KBM-7 (cell line): ENCODE measurements at places on chromosomes 3 and 15.

GRCh38 chr15:79540551-79540950, 108.4 kb downstream of the MINAR1 start:
- DNase-seq: peak; percentile 53

DNA sequence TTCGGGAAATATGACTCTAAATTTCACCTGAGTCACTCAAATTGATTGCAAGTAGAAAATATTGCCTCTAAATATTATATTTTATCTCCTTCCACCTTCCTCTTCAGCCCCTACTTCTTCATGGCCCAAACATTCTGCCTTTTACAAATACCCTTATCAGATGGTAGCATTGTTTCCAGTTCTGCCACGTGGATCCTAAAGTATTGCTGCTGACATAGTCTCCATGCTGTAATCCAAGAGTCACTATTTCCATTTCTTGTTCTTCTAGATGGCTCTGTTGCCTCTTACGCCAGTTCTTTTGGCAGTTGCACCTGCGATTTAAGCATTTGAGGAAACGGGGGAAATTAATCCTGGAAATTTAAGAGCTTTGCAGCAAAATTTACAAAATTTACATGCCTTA, 13.6 kb downstream of the LMOD3 start:
- DNase-seq: peak; percentile 23

DNA sequence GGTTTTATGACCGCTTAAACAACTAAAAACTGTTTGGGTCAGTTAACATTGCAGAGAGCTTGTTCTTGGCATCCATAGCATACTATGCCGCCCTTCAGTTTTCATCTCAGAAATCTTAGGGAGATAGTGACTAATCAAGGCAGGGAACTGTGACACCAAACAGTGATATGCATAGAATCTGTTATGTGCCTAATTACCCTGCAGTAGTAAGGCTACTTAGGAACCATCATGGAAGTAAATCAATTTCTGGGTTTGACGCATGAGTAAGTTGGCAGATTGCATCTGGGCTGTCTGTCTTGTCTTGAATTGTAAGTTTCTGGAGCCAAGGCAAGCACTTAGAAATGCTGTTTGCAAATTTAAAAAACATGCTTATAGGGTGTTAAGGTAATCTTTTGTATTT, 22.5 kb downstream of the KCTD6 start:
- no peak for DNase-seq

- DNase-seq: no peak
Measured at GRCh38 chr15:87614704-87615103, 641.8 kb downstream of the NTRK3 start.

DNA sequence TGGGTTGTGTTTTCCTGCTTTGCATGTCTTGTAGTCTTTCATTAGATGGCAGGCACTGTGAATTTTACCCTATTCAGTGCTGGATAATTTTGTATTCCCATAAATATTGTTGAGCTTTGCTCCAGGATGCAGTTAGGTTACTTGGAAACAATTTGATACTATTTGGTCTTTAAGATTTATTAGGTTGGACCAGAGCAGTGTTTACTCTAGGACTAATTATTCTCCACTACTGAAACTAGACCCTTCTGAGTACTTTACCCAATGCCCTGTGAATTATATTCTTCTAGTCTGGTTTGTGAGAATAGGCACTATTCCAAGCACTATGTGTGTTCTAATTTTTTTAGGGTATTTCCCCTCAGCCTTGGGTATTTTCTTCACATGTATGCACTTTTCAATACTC, 37.8 kb upstream of the TASOR start:
- DNase-seq: no peak

DNA sequence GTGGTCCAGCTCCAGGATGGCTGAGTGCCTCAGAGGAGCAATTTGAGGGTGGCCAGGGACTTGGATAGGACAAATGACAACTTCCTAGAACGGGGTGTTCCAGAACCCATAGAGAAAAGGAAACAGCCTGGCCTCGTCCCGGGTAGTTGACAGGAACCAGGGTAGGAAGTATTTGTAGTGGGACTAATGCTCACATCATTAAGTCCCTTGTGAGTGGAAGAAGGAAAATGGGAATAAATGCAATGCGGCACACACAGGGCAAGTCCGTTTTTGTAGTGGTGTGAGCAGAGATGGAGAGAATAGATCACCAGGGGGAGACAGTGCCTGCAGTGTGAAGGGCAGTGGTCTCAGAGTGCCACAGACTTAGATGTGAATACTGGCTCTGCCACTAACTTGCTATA, 19.6 kb downstream of the TIMP4 start:
- peak; percentile 61 for DNase-seq

DNA sequence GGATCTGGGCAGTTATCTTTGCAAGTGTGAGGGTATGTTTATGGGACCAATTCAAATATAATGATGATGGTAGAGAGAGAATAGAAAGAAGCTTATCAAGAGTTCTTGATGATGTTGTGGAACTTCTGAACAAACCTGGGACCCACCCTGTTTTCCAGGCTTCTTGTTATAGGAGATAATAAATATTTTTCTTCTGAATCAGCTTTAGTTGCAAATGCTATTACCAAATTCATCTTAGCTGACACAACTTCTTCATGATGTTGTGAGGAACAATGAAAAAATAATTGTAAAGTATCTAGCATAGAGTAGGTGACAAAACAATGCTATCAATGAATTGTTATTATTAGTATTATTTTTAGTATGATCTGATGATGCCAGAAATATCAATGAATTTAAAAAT, 43.5 kb upstream of the PTX3 start:
- no peak for DNase-seq

DNA sequence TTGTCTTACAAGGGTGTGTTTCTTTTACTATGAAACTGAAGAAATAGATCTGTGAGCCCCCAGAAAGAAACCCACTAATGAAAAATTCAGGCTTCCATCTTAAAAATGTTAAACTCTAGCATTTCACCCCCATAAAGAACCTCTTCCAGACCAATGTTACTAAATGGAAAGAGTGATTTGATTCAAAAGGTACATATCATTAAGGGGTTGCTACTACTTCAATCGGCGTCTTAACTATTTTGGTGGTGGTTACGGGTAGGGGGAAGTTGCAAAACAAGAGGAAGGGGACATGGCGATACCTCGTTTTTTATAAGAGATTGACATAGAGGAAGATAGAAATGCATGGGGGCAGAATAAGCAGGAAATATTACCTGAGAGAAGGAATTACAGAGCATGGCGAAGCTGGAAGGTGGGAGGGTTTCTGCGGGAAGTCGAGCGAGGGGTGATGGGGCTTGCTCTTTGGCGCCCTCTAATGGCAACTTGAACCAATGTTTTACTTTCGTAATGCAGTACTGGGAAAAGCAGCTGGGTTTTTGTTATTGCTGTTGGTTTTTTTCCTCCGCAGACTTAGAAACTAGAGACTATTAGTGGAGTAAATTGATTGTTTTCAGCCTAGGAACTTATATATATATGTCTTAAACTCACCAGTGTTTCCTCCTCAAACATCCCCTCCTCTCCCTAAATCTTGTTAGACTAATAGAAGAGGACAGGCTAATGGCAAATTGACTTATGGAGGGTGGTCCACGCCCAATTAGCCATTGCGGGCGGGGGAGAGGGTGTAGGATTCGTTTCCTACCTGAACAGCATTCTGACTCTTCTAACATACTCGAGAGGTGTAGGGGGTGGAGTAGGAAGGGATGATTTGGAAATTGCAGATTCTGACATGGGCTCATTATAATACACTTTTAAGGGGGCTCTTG, 11.3 kb upstream of the SOX2 start:
- peak; percentile 79 for DNase-seq

DNA sequence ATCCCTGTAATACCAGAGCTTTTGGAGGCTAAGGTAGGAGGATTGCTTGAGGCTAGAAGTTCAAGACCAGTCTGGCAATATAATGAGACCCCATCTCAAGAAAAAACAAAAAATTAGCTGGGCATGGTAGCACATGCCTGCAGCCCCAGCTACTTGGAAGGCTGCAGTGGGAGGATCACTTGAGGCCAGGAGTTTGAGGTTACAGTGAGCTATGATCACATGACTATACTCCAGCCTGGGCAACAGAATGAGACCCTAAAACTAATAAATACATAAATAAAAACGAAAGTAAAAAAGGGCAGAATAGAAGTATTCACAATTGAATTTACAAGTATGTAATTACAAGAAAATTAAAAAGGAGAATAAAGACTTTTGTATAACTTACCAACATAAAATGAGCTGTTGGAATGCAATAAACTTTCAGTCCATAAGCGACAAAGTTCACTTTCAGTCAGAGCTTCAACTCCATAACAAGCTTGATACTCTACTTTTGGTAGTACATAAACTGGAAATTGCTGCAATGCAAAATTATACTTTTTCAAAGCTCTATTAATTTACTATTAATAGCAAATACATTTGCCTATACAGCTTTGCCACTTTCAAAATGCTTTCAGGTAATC, 36.8 kb downstream of the ICE2 start:
- DNase-seq: no peak

DNA sequence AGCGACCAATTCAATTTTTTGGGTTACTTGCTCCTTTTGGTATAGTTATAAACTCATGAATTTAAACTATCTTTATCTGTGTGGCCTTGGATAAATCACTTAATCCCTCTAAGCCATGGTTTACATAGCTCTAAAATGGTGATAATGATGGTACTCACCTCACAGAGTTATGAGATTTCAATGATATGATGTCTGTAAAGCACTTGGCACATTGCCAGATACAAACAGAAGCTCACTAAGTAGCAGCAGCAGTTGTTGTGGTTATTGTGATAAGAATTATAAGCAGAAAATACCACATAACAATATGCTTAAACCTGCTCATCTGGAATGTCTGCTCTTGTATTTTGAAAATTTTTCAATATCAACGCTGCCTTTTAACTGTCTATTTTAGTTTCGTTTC, 185.1 kb upstream of the SNTN start:
- DNase-seq: no peak

- DNase-seq: no peak
Measured at GRCh38 chr15:47974724-47975123, 146.1 kb upstream of the SLC24A5 start.
